Upper lobe of right lung (tissue), 1 donor: ENCODE measurements at places on chromosomes 7 and 10. TPM values are rescaled to one million over a fixed set of nuclear protein-coding genes. Genes with fewer than 3 reads are reported as not detected.

MSS51 gene
- 3.0 TPM for total RNA-seq

GRCh38 chr10:49361178-49361554, 34.7 kb downstream of the DRGX start:
- no peaks in the 10 kb centered on the region for H3K27me3 ChIP-seq
- no peak for DNase-seq
- H3K27ac ChIP-seq = no peak overlapping the region
- H3K4me1 ChIP-seq = peaks cover 22% of the 10 kb centered on the region

DNA sequence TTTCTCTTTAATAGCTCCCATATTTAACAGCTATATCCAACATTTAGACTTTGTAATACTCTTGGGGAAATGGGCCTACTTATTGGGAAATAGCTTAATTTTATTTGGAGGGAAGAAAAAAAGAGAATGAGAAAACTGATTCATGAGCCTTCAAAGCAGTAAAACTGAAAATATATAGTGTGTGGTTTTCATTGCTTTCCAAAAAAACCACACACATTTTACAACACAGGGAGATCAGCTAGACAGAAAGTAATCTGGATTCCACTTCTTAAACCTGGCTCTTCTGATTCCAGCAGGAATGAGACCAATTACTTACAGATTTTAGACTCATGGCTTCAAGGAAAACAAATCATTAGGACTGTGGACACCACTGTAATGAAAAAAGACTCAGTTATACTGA, 48.7 kb downstream of the CH25H start:
- no peak overlapping the region for H3K27ac ChIP-seq
- DNase-seq = no peak
- H3K4me3 ChIP-seq = no peak overlapping the region
- H3K27me3 ChIP-seq = no peaks in the 10 kb centered on the region
- no peaks in the 10 kb centered on the region for H3K36me3 ChIP-seq

- no peak for DNase-seq
- H3K36me3 ChIP-seq = no peaks in the 10 kb centered on the region
- H3K4me1 ChIP-seq = peaks cover 9% of the 10 kb centered on the region
Measured at GRCh38 chr10:3898821-3899220, 113.8 kb upstream of the KLF6 start.

GRCh38 chr7:3168370-3168769, 124.7 kb upstream of the CARD11 start:
- no peaks in the 10 kb centered on the region for H3K4me1 ChIP-seq
- H3K36me3 ChIP-seq = no peaks in the 10 kb centered on the region
- no peak overlapping the region for H3K27ac ChIP-seq
- H3K27me3 ChIP-seq = no peaks in the 10 kb centered on the region

DNA sequence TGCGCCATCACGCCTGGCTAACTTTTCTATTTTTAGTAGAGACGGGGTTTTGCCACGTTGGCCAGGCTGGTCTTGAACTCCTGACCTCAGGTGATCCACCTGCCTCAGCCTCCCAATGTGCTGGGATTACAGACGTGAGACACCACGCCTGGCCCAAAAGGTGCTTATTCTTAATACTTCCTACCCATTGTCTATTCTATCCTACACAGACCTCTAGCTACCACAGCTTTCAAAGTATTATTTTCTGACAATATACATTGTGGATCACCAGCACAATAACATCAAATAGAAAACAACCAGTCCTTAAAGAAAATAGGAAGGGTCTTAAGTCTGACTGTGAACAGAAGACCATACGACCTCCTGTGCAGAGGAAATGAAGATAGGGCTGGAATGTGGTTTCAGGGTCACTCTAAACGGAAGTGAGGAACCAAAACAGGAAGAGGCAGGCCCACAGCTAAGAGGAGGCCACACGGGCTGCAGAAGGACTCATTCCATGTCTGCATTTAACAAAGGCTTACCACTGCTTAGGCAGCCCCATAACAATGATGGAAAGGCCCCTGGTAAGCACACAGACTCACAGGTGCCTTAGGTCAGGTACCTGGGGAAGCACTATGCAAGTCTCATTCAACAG, 115.2 kb downstream of the ZFAND4 start:
- H3K36me3 ChIP-seq = no peaks in the 10 kb centered on the region
- no peak for DNase-seq
- peaks cover 10% of the 10 kb centered on the region for H3K4me1 ChIP-seq
- no peaks in the 10 kb centered on the region for H3K27me3 ChIP-seq
- H3K4me3 ChIP-seq = no peak overlapping the region

- DNase-seq = no peak
- no peak overlapping the region for H3K4me3 ChIP-seq
- H3K4me1 ChIP-seq = no peaks in the 10 kb centered on the region
- no peaks in the 10 kb centered on the region for H3K36me3 ChIP-seq
- H3K27me3 ChIP-seq = no peaks in the 10 kb centered on the region
Measured at GRCh38 chr7:105863876-105864275, 12.5 kb downstream of the ATXN7L1 start.

DNA sequence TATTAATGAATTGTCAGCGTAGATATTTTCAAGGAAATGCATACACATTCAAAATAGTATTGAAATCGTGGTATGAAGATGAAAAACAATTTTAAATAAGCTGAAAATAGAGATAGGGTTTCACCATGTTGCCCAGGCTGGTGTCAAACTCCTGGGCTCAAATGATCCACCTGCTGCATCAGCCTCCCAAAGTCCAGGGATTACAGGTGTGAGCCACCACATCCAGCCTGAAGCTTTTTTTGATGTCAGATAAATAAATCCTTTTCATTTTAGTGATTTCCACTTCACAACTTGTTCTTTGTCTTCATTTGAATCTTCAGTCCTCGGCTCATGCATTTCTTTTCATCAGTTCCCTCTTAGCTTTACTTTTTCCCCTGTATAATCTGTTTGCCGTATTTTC, 4.6 kb downstream of the CDK13 start:
- H3K4me1 ChIP-seq = peaks cover 43% of the 10 kb centered on the region
- DNase-seq = no peak
- no peaks in the 10 kb centered on the region for H3K27me3 ChIP-seq
- no peaks in the 10 kb centered on the region for H3K36me3 ChIP-seq

- H3K4me3 ChIP-seq = no peak overlapping the region
- no peaks in the 10 kb centered on the region for H3K4me1 ChIP-seq
- H3K27ac ChIP-seq = no peak overlapping the region
- H3K36me3 ChIP-seq = peaks cover 10% of the 10 kb centered on the region
- H3K27me3 ChIP-seq = no peaks in the 10 kb centered on the region
Measured at GRCh38 chr7:102093599-102094315, 192.9 kb upstream of the SH2B2 start.

- peak overlapping the region; percentile 14 for H3K27ac ChIP-seq
- DNase-seq = no peak
- H3K27me3 ChIP-seq = no peaks in the 10 kb centered on the region
- H3K36me3 ChIP-seq = peaks cover 31% of the 10 kb centered on the region
Measured at GRCh38 chr10:29555091-29555745, 79.6 kb downstream of the SVIL start.

DNA sequence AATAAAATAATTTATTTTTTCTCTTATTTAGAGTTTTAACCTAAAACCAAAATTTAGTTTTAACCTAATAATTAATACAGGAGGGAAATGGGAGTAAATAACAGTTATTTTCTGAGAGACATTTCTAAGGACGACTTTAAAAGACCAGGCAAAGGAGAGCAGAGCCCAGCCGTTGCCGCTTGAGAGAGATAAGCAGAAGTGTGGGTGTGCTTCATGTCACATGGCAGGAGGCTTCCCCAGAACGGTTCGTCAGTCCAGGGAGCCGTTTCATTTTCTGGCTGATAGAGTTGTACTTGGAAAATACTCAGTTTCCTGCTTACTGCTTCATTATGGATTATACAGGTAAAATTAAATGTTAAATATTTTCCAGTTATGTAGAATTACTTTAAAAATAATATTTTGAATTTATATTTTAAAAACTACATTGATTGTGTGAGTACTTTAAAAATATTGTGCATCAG, 61.4 kb downstream of the ST7 start:
- peak overlapping the region; percentile 23 for H3K4me3 ChIP-seq
- no peak overlapping the region for H3K27ac ChIP-seq
- H3K4me1 ChIP-seq = peaks cover 28% of the 10 kb centered on the region
- H3K27me3 ChIP-seq = no peaks in the 10 kb centered on the region

- no peak overlapping the region for H3K27ac ChIP-seq
- peaks cover 4% of the 10 kb centered on the region for H3K27me3 ChIP-seq
Measured at GRCh38 chr7:74412603-74413002, 41.1 kb upstream of the GTF2IRD1 start.

- peak; percentile 80 for DNase-seq
- peaks cover 22% of the 10 kb centered on the region for H3K4me1 ChIP-seq
- no peaks in the 10 kb centered on the region for H3K27me3 ChIP-seq
- H3K27ac ChIP-seq = peak overlapping the region; percentile 81
- no peaks in the 10 kb centered on the region for H3K36me3 ChIP-seq
Measured at GRCh38 chr7:151851145-151851751, 25.7 kb downstream of the PRKAG2 start.

DNA sequence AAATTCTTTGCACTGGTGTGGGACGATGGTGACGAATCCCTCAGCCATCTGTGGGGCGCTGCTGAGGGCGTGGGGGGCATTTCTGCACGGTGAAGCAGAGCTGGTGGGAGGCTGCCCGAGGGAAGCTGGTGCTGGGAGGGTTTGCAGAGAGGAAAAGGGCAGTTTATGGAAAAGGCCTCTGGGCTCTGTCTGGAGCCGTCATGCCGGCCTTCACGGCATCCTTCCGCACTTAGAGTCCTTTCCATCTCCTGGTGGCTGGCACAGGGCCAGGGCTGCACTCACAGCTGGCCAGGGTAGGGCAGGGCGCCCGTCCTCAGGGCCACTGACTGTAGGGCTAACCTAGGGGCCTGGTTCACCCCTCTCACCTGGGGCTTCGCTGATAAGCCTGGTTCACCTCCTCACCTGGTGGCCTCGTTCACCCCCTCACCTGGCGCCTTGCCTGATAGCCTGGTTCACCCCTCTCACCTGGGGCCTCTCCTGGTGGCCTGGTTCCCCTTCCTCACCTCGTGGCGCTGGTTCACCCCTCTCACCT, 598 bp upstream of the AMZ1 start:
- H3K4me3 ChIP-seq = no peak overlapping the region
- H3K27me3 ChIP-seq = peaks cover 44% of the 10 kb centered on the region
- H3K27ac ChIP-seq = no peak overlapping the region
- H3K4me1 ChIP-seq = peaks cover 13% of the 10 kb centered on the region
- no peak for DNase-seq
- H3K36me3 ChIP-seq = no peaks in the 10 kb centered on the region

DNA sequence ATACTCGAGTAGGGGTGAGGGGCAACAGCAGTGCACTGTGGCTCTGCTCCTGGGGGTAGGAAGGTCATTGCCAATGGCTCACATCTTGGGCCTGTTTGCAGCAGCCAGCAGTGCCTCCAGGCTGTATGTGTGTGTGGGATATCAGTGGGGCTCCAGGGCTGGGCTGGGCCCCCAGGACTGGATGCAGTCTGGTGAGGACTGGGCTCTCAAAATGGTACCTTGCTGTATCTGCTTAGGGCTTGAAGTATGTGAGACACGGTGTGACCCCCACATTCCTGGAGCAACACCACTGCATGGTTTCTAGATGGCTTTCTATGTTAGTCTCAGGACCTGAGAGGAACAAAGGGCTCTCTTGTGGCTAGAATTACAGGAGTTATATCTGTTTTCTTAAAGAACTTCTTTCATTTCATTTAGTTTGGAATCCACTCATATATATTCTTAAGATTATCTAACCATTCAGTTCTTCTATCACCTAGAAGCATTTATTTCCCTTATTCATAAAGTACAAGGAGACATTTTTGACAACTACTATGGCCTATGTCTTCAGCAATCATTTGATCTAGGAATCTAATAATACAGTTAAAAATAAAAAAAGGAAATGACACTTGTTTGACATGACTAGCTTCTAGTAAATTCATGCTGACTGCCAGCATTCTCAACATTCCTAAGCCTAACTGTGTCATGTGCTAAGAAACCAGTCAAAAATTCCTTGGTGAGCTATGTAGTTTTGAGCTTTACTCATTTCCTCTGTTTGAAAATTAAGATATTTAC, 443.2 kb upstream of the SEMA3A start:
- no peak overlapping the region for H3K4me3 ChIP-seq
- no peaks in the 10 kb centered on the region for H3K36me3 ChIP-seq
- peak overlapping the region; percentile 27 for H3K27ac ChIP-seq
- no peaks in the 10 kb centered on the region for H3K27me3 ChIP-seq
- peaks cover 9% of the 10 kb centered on the region for H3K4me1 ChIP-seq
- no peak for DNase-seq

GRCh38 chr10:99303899-99304861, 25.0 kb upstream of the CNNM1 start:
- H3K27me3 ChIP-seq = no peaks in the 10 kb centered on the region
- H3K4me1 ChIP-seq = peaks cover 5% of the 10 kb centered on the region
- H3K36me3 ChIP-seq = no peaks in the 10 kb centered on the region
- no peak overlapping the region for H3K4me3 ChIP-seq
